Activated CD4-positive, alpha-beta T cell treated with anti-CD3 and anti-CD28 coated beads, Interleukin-2, amount 50 U/mL, for 16 hours (primary cell): ENCODE measurements at places on chromosomes 2 and 18.
A peak's percentile ranks its signal among the peaks of the same experiment; 100 is the strongest.

GRCh38 chr2:217065695-217066405 lies 206.0 kb upstream of the TNP1 start:
- DNase-seq: no peak

DNA sequence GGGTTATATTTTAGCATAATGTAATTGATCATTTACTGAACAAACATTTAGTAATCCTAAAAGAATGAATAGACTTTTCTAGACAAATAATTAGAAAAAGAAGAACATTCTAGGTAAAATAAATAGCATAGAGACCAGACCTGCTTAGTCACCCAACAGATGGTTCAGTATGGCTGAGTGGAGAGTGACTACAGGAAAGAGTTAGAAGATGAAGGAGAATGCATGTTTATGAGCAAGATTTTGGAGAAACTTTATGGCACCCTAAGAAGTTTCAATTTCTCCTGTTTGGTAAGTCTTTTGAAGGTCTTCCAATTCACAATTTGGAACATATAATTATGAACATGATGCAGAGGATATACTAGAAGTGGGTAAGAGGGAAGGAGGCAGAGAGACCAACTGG lies 32.9 kb downstream of the FAP start:
- DNase-seq: no peak

DNA sequence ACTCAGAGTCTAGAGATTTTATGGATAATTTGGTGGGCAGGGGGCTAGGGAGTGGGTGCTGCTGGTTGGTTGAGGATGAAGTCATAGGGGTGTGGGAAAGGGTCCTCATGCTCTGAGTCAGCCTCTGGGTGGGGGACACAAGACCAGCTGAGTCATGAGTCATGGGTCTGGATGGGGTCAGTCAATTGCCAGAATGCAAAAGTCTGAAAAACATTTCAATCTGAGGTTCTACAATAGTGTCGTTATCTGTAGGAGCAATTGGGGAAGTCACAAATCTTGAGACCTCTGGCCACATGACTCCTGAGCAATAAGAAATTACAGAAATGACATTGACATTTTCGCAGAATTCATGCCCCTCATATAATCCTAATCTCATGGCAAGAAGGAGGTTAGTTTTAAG lies 15.1 kb downstream of the NMS start:
- DNase-seq: no peak

GRCh38 chr2:216298719-216299495 lies 73.4 kb downstream of the MARCHF4 start:
- DNase-seq: no peak

GRCh38 chr2:143397884-143398614 lies 268.8 kb downstream of the ARHGAP15 start:
- peak; percentile 46 for DNase-seq

DNA sequence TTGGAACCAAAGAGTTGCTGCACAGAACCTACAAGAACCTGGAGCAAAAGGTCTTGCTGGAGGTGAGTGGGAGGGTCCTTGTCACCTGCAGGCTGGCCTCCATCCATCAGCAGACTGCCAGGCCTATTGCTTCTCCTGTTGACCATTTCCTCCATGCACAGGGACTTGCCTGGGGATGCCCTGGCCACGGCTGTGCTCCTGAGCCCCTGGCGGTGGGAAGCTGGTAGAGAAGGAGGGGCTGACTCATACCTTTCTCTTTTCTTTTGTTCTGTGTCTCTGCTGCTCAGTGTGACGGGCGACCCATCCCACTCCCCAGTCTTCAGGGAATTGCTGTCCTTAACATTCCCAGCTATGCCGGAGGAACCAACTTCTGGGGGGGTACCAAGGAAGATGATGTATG lies 102.6 kb downstream of the DGKD start:
- DNase-seq: no peak

DNA sequence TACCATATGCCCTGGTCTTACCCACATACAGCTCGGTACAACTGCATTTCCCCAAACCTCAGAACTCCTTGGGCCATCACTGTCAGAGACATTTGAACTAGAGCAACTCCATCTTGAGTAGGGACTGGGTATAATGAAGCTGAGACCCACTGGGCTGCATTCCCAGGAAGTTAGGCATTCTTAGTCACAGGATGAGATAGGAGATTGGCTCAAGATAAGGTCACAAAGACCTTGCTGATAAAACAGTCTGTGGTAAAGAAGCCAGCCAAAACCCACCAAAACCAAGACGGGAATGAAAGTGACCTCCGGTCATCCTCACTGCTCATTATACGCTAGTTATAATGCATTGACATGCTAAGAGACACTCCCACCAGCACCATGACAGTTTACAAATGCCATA lies 131.3 kb downstream of the PIK3C3 start:
- no peak for DNase-seq

GRCh38 chr2:69830045-69830905 lies 815 bp downstream of the GMCL1 start:
- peak; percentile 46 for DNase-seq

DNA sequence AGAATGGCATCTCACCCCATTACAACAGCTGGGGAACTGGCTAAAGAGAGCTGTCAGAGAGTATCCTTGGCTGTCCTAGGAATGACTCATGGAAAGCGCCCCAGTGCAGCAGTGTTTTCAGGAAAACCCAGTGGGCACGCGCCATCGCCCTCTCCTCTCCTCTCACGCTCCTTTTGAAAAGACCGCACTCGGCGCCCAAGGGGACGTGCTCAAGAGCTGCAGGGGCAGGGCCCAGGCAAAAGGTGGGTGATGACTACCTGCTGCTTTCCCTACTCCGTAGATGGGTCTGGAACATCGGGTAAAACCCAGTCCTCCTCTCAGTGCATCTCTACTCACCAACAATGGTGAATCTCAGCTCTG lies 68.1 kb downstream of the EMILIN2 start:
- DNase-seq: no peak

DNA sequence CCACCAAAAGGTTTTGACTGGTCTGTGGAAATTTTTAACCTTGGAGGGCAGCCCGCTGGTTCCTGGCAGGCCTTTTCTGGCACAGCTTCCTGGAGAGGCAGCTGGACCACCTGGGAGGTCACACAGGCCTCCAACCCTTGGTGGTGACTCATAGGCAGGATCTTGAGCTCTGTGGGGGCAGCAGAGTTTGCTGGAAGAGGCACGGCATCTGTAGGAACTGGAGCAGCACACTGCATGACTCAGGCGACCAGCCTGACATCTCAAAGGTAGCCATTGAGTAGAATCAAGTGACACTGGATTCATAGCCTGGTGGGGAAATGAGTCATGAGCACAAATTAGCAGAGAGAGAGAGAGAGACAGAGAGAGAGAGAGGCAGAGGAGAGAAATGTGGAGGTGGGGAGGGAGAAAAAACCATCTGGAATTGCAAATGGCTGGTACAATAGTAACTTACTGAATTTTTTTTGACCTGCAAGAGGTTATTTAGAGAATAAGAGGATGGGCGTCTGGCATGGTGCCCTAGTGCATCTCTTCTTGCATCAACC lies 57.4 kb downstream of the TRPM8 start:
- peak; percentile 58 for DNase-seq

GRCh38 chr2:178195390-178196166 lies 1.3 kb downstream of the OSBPL6 start:
- DNase-seq: no peak

DNA sequence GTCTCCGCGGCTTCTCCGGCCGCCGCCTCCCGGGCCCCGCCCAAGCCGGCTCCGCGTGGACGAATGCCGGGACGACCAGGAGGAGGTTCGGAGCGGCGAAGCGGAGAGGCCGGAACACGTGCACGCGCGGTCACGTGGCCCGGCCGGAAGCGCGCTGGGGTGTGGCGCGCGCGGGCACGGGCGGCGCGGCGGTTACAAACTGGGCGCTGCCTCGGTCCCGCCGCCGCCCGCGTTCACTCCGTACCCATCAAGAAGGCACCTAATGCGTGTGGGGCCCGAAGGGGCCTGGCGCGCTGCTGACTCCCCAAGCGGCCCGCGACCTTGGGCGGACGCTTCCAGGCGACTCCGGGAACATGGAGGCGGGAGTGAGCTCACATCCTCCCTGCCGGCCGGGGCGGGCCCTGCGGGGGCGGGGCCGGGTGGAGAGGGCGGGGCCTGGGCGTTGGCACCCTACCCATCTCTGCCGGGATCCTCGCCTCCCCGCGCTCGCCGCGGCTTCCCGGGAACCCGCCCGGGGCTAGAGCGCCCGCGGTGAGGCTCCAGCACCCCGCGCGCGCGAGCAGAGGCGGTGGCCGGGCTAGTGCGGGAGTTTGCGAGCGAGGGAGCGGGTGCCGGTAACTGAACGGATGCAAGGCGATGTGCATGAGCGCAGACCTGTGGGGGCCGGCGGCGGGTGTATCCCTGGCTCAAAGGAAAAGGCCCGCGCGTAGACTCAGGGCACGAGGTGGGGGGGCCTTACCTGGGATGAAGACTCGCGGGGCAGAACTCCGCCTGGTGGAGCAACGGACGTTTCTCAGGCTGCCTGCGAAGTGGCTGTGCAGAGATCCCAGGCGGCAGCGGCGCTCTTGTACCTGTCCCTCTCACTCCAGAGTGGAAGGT lies at the start of gene TMEM185B:
TMEM185B (minus strand) TSS at position 367 of the 879 bp plus-strand sequence. CDS start 424 bp downstream, outside the sequence.
- peak; percentile 94 for DNase-seq

GRCh38 chr2:12890481-12890991 lies 173.8 kb downstream of the TRIB2 start:
- no peak for DNase-seq

- no peak for DNase-seq
These were observed 61.8 kb upstream of the YWHAQ start for GRCh38 chr2:9692456-9693195.

DNA sequence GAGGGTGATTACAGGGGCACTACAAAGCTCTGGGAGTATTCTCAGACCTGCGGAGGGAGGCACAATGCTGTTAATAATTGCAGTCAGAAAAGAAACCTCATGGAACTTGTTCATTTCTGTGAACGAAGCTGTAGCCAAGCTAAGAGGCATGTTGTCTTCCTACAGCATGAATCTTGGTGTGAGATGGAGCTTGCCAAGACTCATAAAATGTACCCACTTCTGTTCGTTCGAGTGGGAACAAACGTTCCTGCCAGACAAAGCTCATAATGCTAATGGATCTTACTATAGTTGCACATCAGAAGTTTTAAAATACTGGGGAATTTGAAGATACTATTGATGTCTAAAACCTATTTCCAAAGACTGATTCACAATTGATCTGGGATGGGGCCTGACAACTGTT lies 489.1 kb downstream of the ZEB2 start:
- no peak for DNase-seq

GRCh38 chr18:55385770-55386169 lies 202.2 kb downstream of the TCF4 start:
- DNase-seq: no peak

- no peak for DNase-seq
These were observed 24.3 kb downstream of the NCK2 start for GRCh38 chr2:105768961-105769452.

- DNase-seq: no peak
These were observed 145.7 kb downstream of the NUP35 start for GRCh38 chr2:183269956-183270355.

DNA sequence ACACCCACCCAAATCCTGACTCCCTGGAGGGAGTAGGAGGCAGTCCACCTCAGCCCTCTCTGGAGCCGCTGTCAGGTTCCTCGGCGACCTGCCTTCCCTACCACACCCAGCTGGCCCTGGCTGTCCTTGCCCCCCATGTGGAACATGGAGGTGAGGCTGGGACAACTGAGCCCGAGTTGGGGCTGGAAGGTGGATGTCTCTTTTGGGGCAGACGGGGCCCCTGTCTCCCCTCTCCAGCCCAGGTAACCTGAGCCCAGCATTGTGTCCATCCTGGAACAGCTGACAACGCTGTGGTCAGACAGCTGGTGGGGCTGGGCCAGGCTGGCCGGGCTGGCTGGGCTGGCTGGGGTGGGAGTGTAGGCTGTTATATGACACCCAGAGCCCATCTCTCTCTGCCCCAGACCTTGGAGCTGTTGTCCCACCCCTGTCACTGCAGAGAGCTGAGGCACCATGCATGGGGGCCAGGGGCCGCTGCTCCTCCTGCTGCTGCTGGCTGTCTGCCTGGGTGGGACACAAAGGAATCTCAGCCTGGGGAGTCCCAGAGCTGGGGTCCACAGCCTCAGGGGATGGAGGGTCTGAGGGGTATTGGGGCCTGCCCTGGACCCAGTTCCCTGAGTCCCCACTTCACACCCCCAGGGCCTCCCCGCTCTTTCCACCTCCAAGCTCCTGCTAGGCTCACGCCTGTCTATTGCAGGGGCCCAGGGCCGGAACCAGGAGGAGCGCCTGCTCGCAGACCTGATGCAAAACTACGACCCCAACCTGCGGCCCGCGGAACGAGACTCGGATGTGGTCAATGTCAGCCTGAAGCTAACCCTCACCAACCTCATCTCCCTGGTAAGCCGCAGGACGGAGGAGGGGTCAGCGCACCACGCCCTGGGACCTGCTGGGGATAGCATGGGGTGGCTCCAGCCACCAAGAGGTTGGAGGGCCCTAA lies at the start of gene CHRNG:
CHRNG (plus strand) TSS at position 395 of the 934 bp plus-strand sequence; CDS start at position 451, 56 bp downstream.
- DNase-seq: no peak

DNA sequence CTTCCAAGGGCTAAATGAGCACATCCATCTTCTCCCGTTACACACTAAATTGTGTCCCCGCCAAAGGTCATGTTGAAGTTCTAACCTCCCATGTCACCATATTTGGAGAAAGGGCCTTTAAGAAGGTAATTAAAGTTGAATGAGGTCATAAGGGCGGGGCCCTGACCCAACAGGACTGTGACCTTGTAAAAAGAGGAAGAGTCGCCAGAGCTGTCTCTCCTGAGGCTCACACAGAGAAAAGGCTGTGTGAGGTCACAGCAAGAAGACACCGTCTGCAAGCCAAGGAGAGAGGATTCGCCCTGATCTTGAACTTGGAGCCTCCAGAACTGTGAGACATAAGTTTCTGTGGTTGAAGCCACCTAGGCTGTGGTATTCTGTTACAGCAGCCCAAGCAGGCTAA lies 24.1 kb downstream of the TRABD2A start:
- DNase-seq: peak; percentile 36
